Activated T-helper 1 cell treated with anti-CD3 and anti-CD28 coated beads, Interleukin-12 subunit alpha, Interleukin-12 subunit beta, Interleukin-2, Interleukin-4 antibody, amounts not matched to agents 30 ng/mL and 10 ng/mL and 1 ng/mL, durations not matched to agents 14 hours and 24 hours and 36 hours (primary cell): ENCODE measurements at places on chromosomes 3 and 15. TPM values are rescaled to one million over a fixed set of nuclear protein-coding genes. Genes with fewer than 3 reads are reported as not detected.

DNA sequence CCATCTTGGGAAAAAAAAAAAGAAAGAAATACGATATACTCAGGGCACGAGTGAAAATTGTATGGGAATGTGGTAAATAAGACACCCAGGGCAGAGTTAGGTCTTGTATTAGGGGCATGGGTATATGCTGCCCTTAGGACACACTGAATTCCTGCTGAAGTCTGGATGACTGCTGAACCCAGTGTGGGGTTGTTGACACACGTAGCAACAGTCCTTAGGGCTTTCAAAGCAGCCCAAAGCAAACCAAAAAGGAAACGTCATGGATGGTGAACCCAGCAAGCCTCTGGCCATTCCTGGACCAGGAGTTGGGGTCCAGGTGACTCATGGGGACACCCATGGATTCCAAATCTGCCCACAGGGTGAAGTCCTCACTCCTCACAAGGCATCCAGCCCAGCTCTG is 27.1 kb upstream of the SEMA3F start:
- DNase-seq = no peak

- DNase-seq = no peak
These were observed 89.8 kb downstream of the LRRC3B start for GRCh38 chr3:26712211-26713026.

- no peak for DNase-seq
These were observed 20.9 kb downstream of the ST3GAL6 start for GRCh38 chr3:98784042-98784441.

DNA sequence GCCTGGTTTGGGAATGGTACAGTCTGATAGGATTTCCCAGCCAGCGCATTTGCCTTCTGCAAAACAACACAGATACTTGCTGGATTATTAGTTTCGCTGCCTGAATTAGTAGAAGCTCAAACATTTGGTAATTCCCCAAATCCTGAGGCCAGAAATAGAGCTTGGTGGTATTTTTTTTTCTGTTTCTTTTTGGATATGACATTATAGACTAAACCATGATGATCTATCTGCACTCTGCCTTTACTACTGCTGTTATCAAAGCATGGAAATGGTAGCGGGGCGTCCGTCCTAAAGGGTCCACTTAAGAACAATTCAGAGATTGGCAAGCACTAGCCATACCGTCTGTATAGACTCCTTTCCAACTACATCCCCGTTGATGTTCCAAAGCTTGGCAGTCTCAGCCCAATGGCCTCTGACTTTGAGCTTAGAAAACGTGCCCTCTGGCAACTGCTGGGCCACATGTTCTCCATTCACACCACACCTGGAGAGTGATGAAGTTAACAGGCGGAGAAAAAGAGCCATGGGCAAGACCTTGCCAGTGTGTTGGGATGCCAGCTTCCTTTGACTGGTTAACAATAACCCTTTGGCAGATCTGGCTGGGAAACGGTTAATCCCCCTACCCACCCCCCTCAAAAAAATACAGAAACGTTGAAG is 241.0 kb upstream of the NR2F2 start:
- no peak for DNase-seq

DNA sequence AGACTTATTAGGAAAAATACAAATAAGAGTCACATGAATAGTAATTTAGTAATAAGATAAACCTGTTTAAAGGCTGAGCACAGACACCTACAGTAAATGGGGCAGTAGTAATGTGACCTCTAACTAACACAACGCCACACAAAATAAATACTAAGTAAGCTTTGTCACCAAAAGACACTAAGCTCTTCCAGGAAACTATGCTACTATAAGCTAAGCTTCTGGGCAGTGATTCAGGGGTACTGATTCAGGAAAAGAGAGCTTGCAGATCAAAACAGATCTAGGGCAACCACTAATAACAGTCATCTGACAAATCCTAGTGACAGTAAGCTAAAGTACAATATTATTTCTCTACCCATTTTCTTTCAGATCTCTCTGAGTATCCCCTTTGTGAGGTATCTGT is 68.8 kb downstream of the PLOD2 start:
- DNase-seq = no peak

GRCh38 chr3:35777065-35777464 is 137.7 kb downstream of the ARPP21 start:
- no peak for DNase-seq

GRCh38 chr3:8665407-8665896 is 20.9 kb upstream of the SSUH2 start:
- DNase-seq = no peak

GRCh38 chr3:132228923-132229322 is 88.3 kb upstream of the ACP3 start:
- DNase-seq = no peak

- DNase-seq = no peak
These were observed 18.0 kb downstream of the SRGAP3 start for GRCh38 chr3:9231471-9231870.

GRCh38 chr15:62933386-62933785 is 109.2 kb upstream of the TPM1 start:
- DNase-seq = no peak

GRCh38 chr15:68580883-68581155 is 2.0 kb downstream of the CORO2B start:
- DNase-seq = no peak

DNA sequence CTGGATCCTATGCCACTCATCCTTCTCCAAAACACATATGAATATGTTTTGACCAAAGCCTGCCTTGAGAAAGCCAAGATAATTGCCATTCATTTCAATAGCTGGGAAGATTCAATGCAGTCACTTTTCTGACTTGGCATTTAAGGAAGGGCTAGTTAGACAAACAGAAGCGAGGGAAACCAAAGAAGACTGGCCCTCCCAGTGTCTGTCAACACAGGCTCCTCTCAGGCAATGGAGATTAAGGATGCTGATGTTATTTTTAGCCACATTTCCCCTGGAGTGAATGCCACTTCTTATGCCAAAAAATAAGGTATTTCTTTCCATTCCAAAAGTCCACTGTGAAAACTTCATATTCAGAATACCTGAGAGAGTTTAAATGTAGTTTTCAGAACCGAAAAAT is 101.7 kb downstream of the P3H2 start:
- DNase-seq = no peak

- DNase-seq = no peak
These were observed 122.5 kb downstream of the ADAM10 start for GRCh38 chr15:58627046-58627445.

DNA sequence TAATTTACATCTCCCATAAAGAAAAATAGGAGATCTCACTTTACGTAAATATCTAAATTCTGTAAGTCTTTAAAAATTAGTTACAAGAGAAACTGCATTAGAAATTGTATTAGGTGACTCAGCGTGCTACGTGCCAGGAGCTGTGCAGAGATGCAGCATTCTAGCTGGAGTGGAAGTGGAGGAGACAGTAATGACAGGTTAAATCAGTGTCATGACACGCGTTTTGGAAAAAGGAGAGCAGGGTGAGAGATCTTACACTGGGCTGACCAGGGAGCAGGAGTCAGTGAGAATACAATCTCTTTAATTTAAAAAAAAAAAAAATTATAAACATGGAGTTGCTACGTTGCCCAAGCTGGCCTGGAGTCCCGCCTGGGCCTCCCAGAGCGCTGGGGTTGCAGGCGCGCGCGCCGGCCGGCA is 635 bp downstream of the TUBGCP5 start:
- no peak for DNase-seq

- no peak for DNase-seq
These were observed 249.9 kb upstream of the LRTM1 start for GRCh38 chr3:55177749-55178148.

GRCh38 chr3:184085389-184085852 is 11.4 kb upstream of the HTR3E start:
- DNase-seq = no peak

GRCh38 chr15:88651971-88652370 is 13.2 kb downstream of the ISG20 start:
- DNase-seq = no peak

- no peak for DNase-seq
These were observed 13.8 kb downstream of the CRBN start for GRCh38 chr3:3165650-3166049.

- DNase-seq = no peak
These were observed 6.8 kb upstream of the TRIM69 start for GRCh38 chr15:44729408-44730127.

GRCh38 chr3:2317521-2317920 is 218.9 kb downstream of the CNTN4 start:
- no peak for DNase-seq

DNA sequence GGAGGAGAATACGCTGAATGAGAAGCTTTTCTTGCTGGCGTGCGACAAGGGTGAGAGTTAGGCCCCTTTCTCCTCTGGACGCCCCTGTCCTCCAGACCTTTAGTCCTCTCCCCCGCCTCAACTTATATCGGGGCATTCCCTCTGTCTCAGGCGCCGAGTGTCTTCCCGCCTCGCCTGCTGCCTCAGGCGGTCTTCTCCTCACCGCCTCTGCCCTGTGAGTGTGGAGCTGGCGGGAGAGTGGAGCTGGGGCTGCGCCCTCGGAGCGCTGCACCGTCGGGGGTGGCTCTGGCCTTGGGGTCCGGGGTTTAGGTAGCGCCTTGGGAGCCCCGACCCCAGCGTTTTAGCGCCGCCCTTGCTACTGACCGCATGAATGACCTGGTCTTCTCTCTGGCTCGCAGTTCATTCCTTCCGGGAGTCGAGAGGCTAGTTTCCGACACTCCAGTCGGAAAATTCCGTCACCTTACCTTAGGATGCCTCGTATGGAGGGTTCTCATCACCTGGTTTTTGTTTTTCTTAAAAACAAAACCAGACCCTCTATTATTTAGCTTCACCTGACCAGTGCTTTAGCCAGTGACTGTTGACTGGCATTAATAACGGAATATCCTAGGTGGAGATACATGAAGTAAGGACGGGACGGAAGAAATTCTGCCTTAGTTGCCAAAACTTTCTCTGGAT is 985 bp downstream of the TRPC1 start:
- DNase-seq = no peak

DNA sequence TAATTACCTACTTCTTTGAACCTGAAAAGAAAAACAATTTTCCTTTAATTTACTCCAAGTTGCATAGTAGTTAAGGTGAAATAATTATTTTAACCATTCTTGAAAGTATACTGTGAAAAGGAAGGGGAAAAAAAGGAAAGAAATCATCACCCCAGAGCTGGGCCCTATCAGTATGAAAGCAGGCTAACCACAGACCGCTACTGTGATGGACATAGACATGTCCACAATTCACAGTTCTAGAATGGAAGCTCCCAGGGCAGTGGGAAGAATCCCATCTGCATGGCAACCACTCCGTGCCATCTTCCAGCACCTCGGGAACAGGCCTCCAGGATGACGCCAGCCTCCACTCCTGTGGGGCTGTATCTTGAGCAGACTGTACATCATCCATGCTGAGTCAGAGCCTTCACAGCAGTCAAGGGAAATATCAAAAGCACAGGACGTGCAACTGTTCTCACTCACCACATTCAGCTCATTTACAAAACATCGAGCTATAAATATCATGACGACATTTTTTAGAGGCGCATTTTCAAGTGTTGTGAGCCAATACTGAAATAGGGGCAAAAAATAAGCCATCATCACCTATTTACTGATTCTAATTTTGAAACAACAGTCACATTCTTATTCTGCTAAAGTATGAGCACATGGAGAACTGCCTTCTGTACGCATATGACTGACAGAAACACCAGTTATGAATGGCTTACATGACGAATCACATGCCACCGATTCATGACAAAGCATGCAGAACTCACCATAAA is 119.7 kb downstream of the SNRK start:
- no peak for DNase-seq

DNA sequence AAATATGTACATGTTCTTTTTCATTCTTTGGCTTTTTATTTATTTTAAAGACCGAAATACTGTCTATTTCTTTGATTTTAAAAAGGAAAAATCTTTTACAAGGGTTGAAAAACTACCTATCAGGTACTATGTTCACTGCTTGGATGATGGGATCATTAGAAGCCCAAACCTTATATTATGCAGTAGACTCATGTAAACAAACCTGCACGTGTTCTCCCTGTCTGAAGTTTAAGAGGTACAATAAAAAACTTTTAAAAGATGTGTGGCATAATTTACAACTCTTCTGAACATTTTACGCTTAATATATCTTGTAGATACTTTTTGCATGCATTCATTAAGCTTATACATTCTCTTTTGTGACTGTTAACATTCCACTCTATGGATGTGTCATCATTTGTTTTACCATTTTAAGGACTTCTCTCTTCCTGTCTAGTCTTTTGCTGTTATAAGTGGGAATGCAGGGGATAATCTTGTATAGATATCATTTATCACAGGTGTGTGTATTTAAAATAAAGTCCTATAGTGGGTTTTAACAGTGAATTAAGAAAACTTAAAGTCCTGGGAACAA is 6.2 kb downstream of the MGA start:
- no peak for DNase-seq

GRCh38 chr3:105533960-105534359 is 167.3 kb downstream of the ALCAM start:
- no peak for DNase-seq

DNA sequence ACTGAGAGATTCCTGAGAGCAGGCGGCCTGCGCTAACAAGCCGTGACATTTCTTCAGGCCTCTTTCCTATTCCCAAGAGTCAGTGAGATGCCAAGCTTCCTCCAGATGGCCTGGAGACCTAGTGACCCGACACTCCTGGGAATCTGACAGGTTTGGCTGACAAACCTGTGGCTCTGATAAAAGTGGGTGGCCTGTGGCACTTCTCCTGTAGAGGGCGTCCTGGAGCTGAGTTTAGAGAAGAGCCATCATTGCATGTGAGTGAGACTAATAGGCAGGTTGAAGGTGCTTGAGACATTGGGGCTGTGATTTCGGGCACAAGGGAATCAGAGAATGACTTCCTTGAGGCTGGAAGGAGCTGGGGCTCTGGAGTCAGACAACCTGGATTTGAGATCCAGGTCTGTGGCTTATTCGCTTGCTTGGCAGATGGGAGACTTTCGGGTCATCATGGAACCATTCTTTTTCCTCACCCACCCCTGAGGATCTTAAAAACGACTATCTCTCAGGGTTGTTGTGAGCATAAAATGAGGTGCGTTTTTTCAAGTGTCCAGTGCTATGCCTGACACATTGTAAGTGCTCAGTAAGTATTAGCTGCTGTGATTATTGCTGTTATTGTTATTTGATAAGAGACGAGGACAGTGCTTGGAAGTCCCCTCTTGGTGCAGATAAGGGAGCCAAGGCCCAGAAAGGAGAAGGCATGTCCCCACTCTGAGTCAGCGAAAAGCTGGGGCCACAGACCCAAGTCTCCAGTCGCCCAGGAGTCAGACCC is 77.2 kb downstream of the SCN10A start:
- peak; percentile 4 for DNase-seq

The STAC gene
- not detected in 2 replicates for total RNA-seq

The GBE1 gene
- total RNA-seq = 24.6 and 25.7 TPM in 2 replicates

The CRYBG3 gene
- 6.5 and 6.8 TPM in 2 replicates for total RNA-seq

The STARD9 gene
- total RNA-seq = 6.1 and 9.2 TPM in 2 replicates

The TMEM212 gene
- not detected in 2 replicates for total RNA-seq

The TRANK1 gene
- total RNA-seq = 2.3 and 3.4 TPM in 2 replicates

The PLIN1 gene
- not detected in 2 replicates for total RNA-seq

The HLTF gene
- 19.7 and 22.6 TPM in 2 replicates for total RNA-seq

The LXN gene
- 16.4 and 17.7 TPM in 2 replicates for total RNA-seq

The SUMF1 gene
- total RNA-seq = 6.1 and 7.0 TPM in 2 replicates

The MAN2C1 gene
- total RNA-seq = 250 and 254 TPM in 2 replicates

The NEIL1 gene
- 4.7 and 5.3 TPM in 2 replicates for total RNA-seq

The PDE12 gene
- total RNA-seq = 34.7 and 34.9 TPM in 2 replicates

The ALPK3 gene
- 0.10 and 0.66 TPM in 2 replicates for total RNA-seq

The THRB gene
- total RNA-seq = not detected in 2 replicates
